ENCODE measurements at places on chromosomes 13 and 19.

DNA sequence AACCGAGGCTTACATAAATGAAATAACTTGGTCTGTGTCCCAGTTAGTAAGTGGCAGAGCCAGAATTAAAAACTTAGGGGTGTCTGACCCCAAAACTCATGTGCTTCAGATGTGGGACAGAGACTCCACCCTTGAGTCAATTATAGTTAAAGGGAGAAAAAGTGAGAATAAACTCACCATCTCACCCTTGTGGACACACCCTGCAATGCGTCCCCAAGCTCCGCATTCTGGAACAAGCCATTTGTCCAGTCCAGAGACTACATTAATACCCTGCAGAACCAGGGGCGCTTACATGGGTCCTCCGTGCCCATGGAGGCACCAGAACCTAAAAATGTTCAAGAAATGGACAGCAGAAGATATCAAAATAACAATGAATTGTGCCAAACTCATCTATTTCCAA lies 207.0 kb upstream of the ZNF507 start:
- DNase-seq, result no peak

DNA sequence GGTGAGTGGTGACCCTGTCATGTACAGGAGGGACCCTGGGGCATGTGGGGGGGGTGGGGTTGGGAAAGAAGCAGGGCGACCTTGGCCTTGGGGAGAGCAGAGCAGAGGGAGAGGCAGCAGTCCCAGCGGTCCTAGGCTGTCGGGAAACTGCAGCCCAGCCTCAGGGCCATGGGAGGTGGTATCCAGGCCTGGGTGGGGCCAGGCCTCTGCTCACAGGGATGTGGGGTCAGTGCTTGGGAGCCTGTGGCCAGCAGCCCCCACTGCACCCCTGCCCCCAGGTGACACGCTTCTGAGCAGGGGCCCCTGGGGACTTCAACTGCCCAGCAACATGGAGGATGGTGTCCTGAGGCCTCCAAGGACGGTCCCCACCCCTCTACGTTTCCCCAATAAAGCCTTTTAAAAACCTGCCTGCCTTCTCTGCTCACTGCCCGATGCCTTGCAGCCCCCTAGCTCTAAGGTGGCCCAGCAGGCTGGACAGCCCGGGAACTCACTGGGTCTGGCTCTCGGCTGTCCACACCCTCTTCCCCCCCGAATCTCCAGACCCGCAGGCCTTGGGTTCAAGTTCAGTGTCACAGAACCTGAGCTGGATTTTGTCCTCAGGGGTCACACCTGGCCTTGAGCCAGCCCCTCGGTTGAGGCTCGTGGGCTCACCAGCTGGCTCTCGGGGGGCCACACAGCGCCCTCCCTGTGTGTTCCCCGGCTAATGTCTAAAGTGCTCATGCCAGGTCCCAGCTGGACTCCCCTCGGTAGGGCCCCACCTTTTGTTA lies 6.9 kb downstream of the PNKP start:
- DNase-seq, result no peak

GRCh38 chr13:112892426-112893206 lies 76.4 kb upstream of the MCF2L start:
- peak; percentile 35 for DNase-seq

GRCh38 chr13:82370316-82370715 lies 1512.0 kb downstream of the SLITRK1 start:
- DNase-seq, result no peak

DNA sequence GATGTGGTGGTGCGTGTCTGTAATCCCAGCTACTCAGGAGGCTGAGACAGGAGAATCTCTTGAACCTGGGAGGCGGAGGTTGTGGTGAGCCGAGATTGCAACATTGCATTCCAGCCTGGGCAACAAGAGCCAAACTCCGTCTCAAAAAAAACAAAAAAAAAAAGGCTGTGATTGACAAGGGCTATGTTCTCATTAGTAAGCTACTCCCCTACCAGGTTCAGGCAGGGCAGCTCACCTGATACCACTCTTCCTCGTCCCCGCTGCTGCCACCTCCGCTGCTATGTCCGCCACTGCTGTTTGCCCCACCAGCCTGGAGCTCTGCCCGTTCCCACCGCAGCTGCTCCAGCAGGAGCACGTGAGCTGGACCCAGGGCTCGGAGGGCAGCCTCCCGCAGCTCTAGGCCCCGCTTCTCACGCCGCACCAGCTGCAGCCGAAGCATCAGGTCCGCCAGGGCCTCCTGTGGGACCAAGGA lies 9.4 kb downstream of the USHBP1 start:
- DNase-seq, result no peak

- no peak for DNase-seq
Observed at GRCh38 chr13:44974056-44974793, 15.0 kb downstream of the NUFIP1 start.

GRCh38 chr19:4738734-4739133 lies 15.1 kb upstream of the DPP9 start:
- DNase-seq, result no peak

DNA sequence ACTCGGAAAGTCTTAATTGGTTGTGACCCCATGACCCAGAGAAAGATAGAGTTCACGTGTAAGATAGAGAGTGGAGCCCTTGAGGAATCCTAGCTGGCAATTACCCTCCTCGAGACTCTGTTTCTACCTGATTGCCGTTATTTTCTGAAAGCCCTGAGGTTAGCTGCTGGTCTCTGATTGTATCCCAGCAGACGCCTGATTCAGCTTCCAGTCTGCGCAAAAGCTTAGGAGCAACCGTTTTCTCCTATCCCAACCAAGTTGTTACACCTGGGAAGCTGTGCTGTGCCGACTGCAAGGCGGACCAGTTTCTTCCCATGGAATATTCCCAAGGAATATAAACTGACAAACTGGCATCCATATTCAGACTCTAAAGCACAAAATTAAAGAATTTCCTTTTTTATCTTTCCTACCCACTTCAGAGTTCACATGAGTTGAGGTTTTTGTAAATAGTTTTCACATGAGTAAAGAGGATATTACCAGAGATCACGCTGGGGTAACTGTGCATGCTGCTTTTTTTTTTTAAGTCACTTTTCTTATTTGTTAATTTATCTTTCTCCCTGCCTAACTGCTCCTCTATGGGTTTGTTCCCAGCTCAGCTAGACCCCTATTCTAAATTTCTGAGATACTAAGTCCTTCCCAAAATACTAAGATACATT lies 1.5 kb upstream of the TRPC4 start:
- no peak for DNase-seq

DNA sequence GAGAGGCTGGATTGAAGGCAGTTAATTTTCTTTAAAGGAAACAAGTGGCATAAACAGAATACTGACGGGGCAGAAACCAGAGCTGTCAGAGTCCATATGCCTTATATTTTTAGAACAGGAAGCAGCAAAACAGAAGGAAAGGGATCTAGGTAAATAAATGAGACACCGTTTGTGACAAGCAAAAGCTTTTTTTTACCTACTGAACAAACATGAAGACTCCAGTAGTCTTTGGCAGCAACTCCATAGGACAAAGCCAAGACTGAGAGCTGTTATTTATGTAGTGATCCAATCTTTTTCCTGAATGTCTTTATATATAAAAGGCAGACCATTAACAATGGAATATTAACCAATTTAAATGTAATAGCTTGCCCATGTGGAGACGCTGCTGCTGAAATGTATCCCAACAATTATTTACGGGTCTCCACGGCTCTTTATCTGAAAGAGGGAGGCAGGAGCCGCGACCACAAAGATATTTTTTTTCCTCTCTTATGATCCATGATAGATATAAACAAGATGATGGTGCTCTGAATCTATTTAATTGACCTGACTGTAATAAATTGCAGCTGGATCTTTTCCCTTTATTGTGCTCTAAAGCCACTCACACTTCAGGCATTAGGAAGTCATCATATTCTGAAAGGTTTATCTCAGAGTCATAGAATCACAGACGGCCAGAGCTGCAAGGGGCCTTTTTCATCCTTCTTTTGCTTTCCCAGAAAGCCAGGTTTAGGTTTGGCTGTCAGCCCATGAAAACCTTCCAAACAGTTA lies 687.8 kb downstream of the EFNB2 start:
- no peak for DNase-seq

- DNase-seq, result no peak
Observed at GRCh38 chr13:62847520-62847919, 1431.9 kb upstream of the PCDH20 start.

GRCh38 chr13:106115081-106115480 lies 420.4 kb downstream of the EFNB2 start:
- no peak for DNase-seq

GRCh38 chr19:11296264-11296663 lies 304 bp downstream of the TSPAN16 start:
- DNase-seq, result no peak

GRCh38 chr13:113856716-113857065 lies 7.2 kb downstream of the GAS6 start:
- no peak for DNase-seq

DNA sequence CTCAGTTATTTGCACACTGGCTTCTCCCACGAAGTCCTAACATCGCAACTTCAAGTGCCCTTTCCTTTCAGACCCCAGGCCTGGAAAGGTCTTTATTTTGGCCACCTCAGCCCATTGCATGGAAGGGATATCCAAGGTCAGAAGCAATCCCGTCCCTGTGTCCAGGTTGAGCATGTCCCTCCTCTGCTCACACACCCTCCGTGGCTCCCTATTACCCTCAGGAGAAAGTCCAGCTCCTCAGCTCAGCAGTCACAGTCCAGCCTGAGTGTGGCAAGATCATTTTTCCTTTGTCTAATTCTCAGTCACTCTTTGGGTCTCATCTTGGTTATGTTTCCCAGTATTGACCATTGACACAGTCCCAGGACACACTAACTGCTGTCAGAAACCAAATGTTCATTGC lies 19.2 kb downstream of the ARRDC2 start:
- no peak for DNase-seq

DNA sequence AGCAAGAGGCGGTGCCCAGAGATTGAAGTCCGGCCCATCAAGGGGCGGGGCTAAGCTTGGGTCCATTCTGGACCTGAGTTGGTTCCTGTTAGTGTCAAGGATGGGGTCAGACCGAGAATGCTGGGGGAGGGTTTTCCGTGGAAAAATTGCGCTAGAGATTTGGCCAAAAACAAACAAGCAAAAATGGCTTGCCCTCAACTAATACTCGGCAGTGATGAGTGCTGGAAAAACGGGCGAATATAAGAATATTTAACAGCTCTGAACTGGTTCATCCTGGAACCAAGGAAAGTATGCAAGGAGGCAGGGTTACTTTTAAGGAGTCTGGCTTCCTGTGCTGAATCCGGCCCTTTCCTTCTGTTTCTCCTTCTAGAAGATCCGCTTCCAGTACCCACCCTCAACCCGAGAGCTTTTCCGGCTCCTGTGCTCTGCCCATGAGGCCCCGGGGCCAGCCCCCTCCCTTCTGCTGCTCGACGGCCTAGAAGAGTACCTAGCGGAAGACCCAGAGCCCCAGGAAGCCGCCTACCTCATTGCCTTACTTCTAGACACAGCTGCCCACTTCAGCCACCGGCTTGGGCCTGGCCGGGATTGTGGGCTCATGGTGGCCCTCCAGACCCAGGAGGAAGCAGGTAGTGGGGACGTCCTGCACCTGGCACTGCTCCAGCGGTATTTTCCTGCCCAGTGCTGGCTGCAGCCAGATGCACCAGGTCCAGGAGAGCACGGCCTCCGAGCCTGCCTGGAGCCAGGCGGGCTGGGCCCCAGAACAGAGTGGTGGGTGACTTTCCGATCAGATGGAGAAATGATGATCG lies 880 bp downstream of the SWSAP1 start:
- no peak for DNase-seq

GRCh38 chr19:7833225-7834099 lies 3.4 kb downstream of the EVI5L start:
- no peak for DNase-seq

GRCh38 chr13:53254500-53254899 lies 225.9 kb downstream of the OLFM4 start:
- no peak for DNase-seq

Measured in GM18507 (cell line).